ENCODE measurements at places on chromosomes 12 and 14.

GRCh38 chr12:56296295-56296694 is 3.8 kb downstream of the CS start:
- no peak for DNase-seq

DNA sequence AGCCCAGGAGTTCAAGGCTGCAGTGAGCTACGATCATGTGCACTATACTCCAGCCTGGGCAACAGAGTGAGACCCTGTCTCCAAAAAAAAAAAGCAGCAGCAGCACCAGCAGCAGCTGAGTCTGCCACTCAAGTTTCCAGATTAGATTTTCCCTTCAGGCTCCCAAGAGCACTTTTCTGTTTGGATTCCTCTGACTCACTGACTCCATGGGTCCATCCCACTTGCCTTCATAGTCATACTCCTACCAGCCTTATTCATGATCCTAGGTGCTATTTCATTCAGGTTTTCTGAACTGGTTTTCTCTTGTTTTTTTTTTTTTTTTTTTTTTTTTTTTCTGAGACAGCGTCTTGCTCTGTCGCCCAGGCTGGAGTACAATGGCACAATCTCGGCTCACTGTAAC is 6.8 kb upstream of the TWF1 start:
- DNase-seq: no peak

DNA sequence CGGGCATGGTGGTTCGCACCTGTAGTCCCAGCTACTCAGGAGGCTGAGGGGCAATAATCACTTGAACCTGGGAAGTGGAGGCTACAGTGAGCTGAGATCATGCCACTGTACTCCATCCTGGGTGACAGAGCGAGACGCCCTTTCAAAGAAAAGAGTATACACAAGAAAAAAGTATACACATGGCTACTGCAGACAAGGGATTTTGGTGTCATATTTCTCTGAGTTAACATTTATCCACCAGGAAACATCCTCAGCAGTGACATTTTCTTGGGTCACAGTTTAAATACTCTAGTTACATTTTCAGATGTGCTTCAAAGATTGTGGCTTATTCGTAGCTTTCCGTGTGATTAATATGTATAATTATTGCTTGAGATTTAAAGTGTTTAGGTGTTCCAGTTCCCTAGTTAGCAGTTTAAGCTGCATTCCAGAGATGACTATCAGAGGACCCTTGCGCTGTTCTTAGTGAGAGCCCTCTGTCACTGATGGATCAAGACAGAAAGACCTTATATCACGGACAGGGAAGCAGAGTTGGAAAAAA is 4.7 kb upstream of the PPP2R5E start:
- DNase-seq: no peak

- DNase-seq: no peak
Observed at GRCh38 chr14:90556012-90556477, 159.2 kb downstream of the CALM1 start.

- DNase-seq: no peak
Observed at GRCh38 chr12:45278447-45278846, 62.6 kb downstream of the ANO6 start.

DNA sequence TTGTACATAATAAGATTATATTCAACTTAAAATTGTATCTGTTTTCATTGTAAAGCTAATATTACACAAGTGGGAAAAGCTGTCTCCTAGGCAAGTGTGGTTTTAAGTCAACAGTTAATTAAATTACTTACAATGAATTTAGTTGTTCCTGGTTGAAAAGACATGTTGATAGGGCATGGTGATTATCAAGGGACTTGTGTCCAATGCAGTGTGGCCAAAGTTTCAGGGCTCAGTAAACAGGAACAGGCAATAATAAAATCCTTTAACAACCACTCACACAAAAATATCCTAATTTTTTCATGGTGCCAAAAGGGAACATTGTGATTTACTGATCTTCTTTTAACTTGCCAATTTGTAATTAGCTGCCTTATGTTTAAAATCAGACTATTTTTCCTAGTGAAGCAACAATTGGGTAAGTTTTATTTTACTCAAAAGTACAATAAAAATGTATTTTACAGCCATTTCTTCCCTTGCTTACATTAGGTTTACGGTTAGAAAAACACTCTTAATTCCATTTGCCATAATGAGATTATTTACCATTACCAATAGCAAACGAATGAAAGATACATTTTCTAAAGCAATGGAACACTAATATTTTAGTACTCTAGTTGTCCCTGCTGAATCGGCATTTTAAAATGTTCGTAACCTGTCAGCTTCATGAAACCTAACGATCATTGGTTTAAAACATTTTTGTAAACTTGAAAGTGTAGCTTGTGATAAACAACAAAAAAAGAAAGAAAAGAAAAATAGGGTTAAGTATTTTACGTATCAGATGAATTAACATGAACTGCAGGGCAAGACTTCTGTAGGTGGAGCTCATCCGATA is 1.8 kb upstream of the WNK1 start:
- no peak for DNase-seq

DNA sequence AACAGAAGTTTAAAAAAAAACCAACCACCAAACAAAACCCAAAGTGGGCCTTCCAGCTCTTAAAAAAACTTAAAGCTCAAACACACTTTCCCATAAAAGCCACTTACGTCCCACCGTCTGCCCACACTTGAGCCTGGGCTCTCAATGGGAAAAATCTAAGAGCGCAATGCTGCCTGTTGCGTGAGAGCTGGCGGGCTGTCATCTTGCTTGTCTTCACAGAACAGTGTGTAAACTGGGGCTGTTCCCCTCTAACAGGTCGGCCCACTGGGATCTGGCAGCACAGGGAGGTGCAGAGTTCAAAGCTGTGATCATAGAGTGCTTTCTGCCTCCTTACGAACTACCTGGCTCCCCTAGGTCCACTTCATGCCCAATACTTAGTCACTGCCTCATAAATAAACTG is 80.0 kb downstream of the DICER1 start:
- no peak for DNase-seq

Measured in activated T-helper 1 cell treated with Interleukin-2 at 50 U/mL for 16 hours (primary cell).